Activated T-cell treated with anti-CD3 and anti-CD28 coated beads, Interleukin-2, amount 50 U/mL, for 24 hours (primary cell): ENCODE measurements at places on chromosomes 6 and 20.

GRCh38 chr6:56891754-56892153 lies 63.2 kb upstream of the BEND6 start:
- no peak for DNase-seq

DNA sequence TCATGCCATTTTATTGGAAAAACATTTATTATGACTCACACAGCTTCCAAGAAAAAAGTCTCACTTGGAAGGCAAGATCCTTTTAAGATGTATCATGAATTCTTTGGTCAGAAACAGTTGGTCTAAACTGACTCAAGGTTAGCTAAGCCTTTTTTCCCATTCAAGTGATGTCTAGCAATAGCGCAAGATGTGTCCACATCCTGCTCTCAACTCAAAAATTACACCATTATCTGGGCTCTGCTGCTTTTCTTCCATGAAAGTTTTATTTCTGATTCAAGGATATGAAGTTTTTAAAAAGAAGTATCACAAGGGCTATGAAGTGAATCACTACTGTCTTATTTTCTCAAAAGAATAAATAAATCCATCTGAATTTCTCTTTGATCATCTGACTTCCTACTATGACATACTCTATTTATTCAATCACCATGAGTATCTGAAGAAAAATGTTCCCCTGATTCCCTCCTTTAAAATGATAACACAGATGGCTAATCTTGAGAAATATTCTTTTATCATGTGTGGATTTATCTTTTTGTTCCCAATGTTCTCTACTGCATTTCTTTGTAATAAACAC lies 139.2 kb downstream of the AHI1 start:
- no peak for DNase-seq

DNA sequence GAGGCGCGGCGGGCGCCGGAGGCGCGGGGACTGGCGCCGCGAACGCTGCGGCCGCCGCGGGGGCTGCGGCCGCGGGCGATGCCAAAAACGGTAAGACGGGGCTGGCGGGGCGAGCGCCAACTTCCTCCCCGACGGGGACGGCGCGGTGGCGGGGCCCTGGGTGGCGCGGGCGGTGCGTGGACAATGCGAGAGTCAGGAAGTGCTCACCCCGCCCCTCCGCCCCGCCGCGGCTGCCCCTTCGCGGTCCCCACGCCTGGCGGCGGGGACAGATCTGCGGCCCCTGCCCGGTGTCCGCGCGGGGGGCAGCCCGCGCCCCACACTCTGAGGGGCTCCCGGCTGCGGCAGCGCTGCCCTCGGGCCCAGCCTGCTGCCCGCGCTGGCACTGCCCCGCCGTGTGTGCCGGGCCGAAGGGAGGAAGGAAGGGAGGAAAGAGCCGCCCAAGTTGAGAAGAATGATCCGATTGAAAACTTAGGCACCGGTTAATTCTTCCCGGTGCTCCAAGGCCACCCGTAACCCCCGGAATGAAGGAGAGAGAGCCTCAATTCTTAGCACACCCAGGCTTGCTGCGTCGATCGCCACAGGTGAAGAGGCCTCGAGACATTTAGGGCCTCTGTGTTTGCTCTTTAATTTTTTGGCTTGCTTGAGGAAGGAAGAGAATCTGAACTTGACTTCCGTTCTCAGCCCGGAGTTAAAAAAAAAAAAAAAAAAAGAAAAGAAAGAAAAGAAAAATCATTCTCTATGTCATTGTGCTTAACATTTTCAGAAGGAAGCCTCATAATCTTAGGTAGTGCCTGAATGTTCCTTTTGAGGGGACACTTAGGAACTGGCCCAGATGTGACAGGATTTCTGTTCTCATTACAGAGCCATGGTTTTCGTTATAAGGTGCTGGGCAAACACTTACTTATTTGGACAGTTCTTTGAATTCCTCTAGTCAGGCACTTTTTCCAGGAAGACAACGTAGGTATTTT lies 982 bp downstream of the HECA start:
- peak; percentile 75 for DNase-seq

DNA sequence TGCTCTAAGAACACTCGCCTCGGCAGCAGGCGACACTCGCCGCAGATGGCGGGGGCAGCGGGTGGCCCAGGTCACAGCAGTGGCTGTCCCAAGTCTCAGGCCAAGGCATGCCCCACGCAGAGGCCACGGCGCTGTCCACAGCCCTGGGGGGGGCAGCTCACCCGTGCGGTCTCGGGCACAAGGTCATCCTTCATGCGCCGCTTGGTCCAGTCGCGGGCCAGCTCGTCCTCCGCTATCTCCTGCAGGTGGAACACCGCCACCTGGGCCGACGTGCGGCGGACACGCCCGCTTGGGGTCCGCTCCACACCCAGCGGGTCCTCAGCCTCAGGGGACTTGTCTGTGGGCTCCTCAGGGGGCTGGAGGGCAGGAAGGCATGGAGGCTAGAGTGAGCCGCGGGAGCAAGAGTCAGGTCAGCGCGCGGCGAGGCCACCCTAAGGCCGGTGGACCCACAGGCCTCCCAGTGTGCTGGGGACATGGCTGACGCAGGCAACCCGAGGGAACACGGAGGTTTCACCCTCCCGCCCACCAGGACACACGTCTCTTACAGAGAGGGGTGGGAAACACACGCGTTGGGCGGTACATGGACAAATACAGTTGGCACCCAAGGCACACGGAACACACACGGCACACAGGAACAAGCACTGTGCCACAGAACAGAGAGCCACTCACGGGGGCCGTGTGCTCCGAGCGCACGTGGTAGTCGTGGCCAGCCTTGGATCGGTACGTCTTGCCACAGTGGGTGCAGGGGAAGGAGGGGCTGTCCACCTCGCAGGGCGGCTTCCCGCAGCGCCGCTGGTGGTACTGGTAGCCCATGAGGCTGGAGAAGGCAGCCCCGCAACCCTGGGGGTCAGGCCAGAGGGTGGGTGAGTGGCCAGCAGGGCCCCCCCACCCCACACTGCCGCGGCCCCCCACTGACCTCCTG lies 6.5 kb upstream of the UCKL1 start:
- DNase-seq = no peak
